ENCODE measurements at places on chromosomes 5 and 9. TPM values are rescaled to one million over a fixed set of nuclear protein-coding genes. Genes with fewer than 3 reads are reported as not detected.

The NTRK2 gene
- not detected for total RNA-seq

The FREM1 gene
- total RNA-seq, result under 0.01 TPM

The CMBL gene
- 3.7 TPM for total RNA-seq

The MLLT3 gene
- 1.9 TPM for total RNA-seq

The GABRP gene
- 1.1 TPM for total RNA-seq

The IFNA21 gene
- total RNA-seq, result not detected

The MYMK gene
- not detected for total RNA-seq

The FOXD4L4 gene
- total RNA-seq, result 0.13 TPM

The SHOC1 gene
- total RNA-seq, result not detected

The TPPP gene
- 0.13 TPM for total RNA-seq

The LCN10 gene
- 0.13 TPM for total RNA-seq

The GCNT1 gene
- total RNA-seq, result 6.3 TPM

The FGF10 gene
- not detected for total RNA-seq

The CCDC192 gene
- not detected for total RNA-seq

The CDH6 gene
- not detected for total RNA-seq

- DNase-seq, result no peak
Measured at GRCh38 chr5:161846746-161847145, 1.2 kb upstream of the GABRA1 start.

DNA sequence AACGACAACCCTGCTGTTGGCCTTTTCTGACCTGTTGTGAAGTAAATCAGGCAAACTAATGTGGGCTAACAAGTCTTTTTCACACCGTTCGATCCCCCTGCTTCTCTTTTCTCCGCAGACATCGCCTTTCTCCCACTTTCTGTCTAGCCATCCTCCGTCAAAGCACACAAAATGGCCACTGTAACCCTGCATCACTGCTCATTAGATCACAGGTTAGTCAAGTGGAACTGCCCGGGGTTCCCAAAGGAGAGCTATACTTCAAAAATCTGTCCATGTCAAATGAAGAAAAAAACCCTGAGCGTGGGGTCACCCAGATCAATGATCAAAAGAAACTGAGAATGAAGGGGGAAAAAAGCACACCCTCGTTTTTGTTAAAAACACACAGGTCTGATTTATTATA, 212.1 kb downstream of the ARL15 start:
- no peak for DNase-seq

DNA sequence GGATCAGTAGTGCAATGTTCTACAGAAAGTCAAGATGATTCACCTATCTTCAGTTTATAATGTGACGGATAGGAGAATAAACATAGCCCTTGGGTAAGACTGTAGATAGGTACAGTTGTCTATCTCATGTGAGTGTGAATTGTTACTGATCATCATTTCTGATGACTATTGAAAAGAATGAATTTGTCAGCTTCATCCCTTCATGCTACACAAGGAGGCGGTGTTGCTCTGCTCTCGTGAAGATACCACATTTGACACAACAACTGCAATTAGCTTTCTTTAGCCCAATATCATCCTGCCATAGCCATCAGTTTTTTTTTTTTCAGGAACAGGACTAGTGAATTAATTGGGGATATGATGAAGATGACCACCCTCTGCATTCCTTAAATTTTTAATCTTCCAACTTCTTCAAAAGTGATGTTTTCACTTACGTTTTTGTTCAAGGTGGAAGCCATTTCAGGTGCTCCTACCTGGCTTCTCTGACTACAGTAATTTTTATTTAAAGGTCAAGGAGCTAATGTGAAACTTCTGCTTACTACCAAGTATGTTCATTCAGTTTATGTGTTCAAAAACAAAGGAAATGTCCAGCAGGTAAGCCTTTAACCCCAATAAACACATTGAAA, 152.9 kb upstream of the MOCS2 start:
- peak; percentile 71 for DNase-seq

- DNase-seq, result no peak
Measured at GRCh38 chr5:139852696-139853095, 57.1 kb downstream of the PSD2 start.

- no peak for DNase-seq
Measured at GRCh38 chr5:72246954-72247442, 73.0 kb downstream of the MRPS27 start.

GRCh38 chr9:8963885-8964284, 1164.3 kb upstream of the DMAC1 start:
- no peak for DNase-seq

GRCh38 chr9:16429671-16430070, 440.8 kb downstream of the BNC2 start:
- DNase-seq, result no peak

DNA sequence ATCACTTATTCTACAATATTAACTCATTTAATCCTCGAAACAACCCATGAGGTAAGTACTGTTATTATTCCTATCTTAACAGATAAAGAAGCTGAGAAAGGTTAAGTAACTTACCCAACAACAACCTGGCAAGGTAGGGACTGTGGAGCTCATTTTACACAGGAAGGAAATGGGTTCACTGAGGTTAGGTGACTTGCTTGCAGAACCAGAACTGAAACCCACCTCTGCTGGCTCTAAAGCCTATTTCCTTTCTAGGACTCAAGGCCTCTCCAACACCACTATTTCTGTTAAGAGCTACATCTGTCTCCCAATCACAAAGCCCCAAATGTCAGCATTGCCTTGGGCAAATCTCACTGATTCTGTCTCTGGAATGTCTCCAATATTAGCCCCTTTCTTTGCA, 38.9 kb upstream of the IFNK start:
- no peak for DNase-seq

DNA sequence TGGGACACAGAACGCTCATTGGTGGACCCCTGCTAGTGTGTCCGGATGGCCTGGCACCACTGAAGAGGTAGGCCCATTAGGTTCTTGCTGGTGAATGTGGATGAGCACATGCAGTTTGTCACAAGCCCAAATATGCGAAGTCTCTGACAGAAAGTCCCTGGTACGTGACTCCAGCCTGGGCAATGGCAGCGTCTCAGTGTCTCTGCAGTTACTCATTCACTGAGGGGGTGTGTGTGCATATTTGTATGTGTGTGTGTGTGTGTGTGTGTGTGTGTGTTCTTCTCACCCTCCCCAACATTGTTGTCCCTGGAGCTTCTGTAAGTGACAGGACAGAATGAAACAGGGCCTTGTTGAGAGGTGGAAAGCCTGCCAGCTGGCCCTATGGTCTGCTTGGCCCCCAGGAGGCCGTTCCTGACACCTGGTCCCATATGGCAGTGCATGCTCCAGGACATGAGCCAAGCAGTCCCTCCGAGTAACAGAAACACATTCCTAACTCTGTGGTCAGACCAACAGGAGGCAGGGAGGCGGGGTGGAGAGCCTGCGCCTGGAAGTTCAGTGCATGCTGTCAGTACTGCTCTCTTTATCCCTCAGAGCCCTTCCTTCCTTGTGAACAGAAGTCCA, 169.9 kb downstream of the SLC28A3 start:
- peak; percentile 77 for DNase-seq

DNA sequence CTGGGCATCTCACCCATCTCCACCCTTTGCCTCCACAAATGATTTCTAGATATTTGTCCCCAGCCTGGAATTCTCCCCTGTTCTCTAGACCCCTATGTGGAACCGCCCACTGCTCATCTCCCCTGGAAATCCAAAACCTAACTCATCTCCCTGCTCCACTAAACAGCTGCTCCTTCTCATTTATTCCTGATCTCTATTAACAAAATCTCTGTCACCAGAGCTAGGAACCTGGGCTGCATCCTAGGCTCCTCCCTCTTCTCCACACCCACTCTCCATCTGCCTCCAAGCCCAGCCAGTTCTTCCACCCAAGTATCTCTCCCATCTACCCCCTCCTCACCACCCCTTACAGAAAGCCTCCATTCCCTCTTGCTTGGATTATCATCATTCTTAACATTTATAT, 24.0 kb upstream of the SYNPO start:
- DNase-seq, result no peak

GRCh38 chr5:125331987-125332598, 585.7 kb upstream of the ZNF608 start:
- DNase-seq, result no peak

DNA sequence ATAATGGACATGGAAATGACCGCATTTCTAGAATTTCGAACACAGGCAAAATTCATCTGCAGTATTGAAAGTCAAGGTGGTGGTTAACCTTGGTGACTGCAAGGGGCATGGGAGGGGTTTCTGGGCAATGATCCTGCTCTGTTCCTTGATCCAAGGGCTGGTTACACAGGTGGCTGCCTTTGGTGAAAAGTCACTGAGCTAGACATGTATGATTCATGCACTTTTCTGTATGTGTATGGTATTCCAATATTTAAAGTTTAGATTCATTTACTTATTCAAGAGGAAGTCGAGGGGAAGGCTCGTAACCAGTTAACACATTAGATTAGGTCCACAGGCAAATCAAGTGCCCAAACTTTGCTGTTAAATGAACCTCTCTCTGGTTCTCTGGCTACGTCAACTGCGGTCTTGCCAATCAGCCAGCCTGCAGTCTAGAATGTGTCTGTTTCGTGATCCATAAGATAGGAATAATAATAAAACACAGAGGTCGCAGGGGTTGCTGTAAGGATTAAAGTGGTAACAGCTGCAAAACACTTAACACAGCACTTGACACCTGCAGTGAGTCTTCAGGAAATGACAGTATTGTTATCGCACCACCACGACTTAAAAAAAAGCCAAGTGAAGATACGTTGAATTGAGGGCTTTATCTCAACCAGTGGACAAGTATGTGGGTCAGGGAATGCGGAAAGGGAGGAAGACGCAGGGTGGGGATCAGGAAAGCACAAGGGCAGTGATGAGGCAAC, 92.5 kb downstream of the TLE1 start:
- DNase-seq, result peak; percentile 94

- DNase-seq, result no peak
Measured at GRCh38 chr5:9789777-9790176, 159.6 kb upstream of the TAS2R1 start.

DNA sequence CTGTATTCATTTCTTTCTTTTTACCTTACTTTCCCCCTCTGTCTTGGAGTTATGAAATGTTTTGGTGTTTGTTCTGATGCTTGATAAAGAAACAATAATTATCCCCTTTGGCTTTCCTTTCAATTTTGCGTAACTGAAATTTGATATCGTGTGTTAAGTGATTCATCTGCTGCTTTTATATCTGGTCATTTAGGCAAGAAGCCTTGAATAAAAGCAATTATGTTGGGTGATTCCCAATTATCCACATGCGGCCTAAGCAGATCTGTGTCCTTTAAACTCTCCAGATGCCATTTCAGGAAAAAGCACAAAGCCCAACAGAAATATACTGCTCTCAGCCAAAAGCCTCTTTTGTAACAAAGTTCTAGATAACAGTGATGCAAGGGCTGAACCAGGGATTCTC, 92.8 kb downstream of the TAF11L14 start:
- DNase-seq, result no peak

GRCh38 chr5:156498226-156498980, 171.4 kb downstream of the SGCD start:
- no peak for DNase-seq

GRCh38 chr9:78437296-78437695, 140.4 kb downstream of the PSAT1 start:
- DNase-seq, result no peak

DNA sequence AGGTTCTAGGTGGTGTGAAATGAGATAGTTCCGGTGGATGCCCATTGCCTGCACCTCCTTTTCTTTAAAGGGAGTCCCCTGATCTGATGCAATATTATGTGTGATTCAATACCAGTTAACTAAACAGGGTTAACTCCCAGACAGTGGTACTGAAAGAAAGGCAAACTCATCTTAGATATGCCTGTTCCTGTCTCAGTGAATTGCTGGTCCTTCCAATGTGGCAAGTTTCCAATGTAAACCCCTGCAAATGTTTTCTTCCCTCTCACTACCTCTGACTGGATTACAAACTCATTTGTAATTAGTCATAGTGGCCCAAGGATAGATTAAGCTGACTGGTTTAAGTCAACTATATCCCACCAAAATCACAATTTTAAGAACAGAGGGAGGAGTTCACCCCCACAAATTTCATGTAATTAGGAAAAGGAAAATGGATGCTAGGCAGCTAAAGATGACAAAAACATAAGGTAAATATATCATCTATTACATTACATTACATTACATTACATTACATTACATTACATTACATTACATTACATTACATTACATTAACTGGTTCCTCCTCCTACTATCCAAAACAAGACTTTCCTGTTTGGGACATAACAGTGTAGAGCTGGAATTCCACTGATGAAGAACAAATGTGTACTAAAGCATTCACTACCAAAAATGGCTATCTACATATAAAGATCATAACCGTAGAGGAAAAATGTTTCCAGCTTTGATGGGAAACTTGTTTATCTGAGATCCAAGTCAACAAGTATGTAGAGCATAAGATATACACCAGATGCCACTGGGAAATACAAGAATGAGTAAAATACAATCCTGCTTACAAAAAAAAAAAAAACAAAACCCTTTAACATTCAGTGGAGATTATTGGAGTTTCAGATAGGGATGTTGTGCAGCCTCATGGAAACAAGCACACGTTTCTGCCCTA, 121.5 kb upstream of the SNX2 start:
- DNase-seq, result no peak

Measured in dermis microvascular lymphatic vessel endothelial cell (primary cell).